A673 (cell line): ENCODE measurements at places on chromosomes 6 and 20.

- DNase-seq = no peak
Observed at GRCh38 chr6:108610270-108610839, 49.6 kb downstream of the FOXO3 start.

- DNase-seq = no peak
Observed at GRCh38 chr6:129695373-129696027, 14.5 kb downstream of the ARHGAP18 start.

DNA sequence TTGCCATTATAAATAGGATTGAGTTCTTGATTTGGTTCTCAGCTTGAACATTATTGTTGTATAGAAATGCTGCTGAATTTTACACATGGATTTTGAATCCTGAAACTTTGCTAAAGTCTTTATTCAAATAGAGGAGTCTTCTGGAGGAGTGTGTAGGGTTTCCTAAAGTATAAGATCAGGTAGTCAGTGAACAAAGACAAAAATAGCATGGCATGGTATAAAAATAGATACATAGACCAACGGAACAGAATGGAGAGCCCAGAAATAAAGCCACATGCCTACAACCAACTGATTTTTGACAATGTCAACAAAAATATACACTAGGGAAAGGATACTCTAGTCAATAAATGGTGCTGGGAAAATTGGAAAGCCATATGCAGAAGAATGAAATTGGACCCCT, 740.1 kb downstream of the QKI start:
- no peak for DNase-seq

GRCh38 chr6:136923954-136924673, 2.0 kb downstream of the SLC35D3 start:
- DNase-seq = no peak

- DNase-seq = no peak
Observed at GRCh38 chr6:12112540-12113189, 100.6 kb downstream of the HIVEP1 start.

GRCh38 chr6:24968783-24969182, 33.0 kb upstream of the RIPOR2 start:
- DNase-seq = no peak

DNA sequence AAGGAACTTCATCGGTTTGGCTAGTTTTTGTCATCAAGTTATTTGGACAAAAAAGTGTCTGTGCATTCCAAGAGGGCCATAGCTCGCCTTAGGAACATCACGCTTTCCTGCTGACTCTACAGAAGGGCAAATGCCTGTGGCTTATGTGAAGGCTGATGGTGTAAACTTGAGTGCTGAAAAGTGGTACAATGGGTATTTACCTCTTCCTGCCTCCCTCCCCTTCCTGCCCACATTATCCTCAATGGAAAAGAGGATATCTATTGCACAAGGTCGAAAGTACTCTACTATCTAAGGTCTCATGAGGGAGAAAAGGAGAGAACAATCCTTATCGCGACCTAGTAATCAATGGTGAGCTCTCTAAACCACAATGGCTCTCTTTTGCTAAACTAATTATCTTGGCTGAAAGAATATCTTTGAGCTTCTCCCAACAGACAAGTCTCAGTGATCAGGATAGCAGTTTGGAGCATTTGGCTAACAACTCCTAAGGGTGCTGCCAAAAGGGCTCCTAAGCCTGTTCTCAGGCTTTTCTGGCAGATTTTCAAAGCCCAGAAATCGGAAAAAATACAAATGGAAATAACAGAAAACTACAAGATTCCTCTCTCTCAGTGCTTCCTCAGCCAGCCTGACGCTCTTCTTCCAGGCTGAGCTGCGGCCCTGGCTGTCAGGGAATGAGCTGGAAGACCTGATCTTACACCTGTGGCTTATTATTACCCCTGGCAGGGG, 42.6 kb upstream of the ENPP1 start:
- no peak for DNase-seq

DNA sequence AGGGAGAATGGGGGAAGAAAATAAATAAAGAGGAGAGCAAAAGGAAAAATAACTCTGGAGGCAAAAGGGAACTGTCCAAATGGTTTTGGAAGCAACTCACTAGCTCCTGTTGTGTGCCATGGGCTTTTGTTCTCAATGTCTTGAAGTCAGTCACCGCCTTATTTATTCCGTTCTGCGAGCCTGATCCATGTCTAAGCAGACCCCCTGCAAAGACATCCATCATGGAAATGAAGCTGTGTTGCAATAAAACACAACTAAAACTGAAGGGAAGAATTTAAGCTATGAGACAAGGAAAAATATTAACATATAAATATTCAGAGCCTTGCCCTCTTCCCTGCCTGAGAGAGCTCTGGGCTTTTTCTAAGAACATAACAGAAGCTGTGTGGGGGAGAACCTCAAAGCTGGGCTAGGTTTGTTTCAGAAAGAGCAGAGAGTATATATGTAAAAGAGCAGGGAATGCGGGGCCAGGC, 373.2 kb upstream of the CNR1 start:
- DNase-seq = no peak

- DNase-seq = no peak
Observed at GRCh38 chr6:84258268-84258667, 30.8 kb upstream of the CEP162 start.

GRCh38 chr6:33959661-33960344, 156.0 kb upstream of the MLN start:
- no peak for DNase-seq

DNA sequence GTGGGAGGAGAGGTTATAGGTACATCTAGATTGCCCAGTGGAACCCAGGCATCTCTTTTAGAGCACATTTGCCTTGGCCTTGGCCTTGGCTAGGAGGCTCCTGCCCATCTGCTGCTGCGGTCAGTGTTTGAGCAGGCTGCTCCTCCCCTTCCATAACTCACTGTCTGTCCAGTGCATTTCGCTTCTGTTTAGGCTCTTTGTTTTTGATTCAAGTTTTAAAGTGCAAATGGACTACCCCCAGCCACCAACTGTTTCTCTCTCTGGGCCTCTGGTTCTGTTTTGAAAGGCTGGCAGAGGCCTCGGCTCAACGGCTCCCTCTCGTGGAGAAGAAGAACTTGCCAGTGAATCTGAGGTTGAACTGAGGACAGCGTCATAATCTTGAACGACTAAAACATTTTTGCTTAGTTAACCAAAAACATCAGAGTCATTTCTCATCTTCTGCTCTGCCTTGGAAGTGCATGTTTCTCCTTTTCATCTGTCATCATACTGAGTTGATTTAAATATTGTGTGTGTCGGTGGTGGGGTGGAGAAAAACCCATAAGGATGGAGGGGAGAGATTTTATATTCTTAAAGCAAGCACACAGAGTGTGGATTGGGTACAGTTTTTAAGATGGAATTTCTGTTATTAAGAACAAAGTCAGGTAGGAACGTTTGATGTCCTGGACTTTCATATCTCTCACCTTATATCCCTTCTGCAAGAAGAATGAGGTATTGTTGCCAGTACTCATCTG, 171.4 kb downstream of the DTNBP1 start:
- peak; percentile 82 for DNase-seq
